Cardiac atrium fibroblast (primary cell): ENCODE measurements at places on chromosomes 7 and 10. TPM values are rescaled to one million over a fixed set of nuclear protein-coding genes. Genes with fewer than 3 reads are reported as not detected.

AEBP1 gene
- 28.5 and 75.8 TPM in 2 replicates for total RNA-seq

LDB1 gene
- 25.1 and 29.8 TPM in 2 replicates for total RNA-seq

DPP6 gene
- not detected in 2 replicates for total RNA-seq

DGKB gene
- total RNA-seq = under 0.01 TPM in 1 of 2 replicates, not detected in the other

CTAGE4 gene
- total RNA-seq = under 0.01 and 0.65 TPM in 2 replicates

HMX3 gene
- total RNA-seq = not detected in 2 replicates

SPAG6 gene
- not detected in 2 replicates for total RNA-seq

LRRC18 gene
- total RNA-seq = not detected in 2 replicates

C10orf53 gene
- total RNA-seq = not detected in 2 replicates

GPR26 gene
- not detected in 2 replicates for total RNA-seq

WAPL gene
- total RNA-seq = 19.3 and 19.7 TPM in 2 replicates

NRAP gene
- not detected in 2 replicates for total RNA-seq

PIK3AP1 gene
- total RNA-seq = not detected in 2 replicates

MOGAT3 gene
- total RNA-seq = not detected in 2 replicates

LIPJ gene
- not detected in 2 replicates for total RNA-seq

BTBD16 gene
- total RNA-seq = not detected in 2 replicates

C10orf143 gene
- total RNA-seq = 1.6 TPM in 1 of 2 replicates, not detected in the other

GIMAP1 gene
- 0.81 TPM in 1 of 2 replicates, not detected in the other for total RNA-seq

CC2D2B gene
- not detected in 2 replicates for total RNA-seq

DNAH11 gene
- total RNA-seq = under 0.01 TPM in 2 replicates

AMZ1 gene
- total RNA-seq = under 0.01 TPM in 1 of 2 replicates, not detected in the other

TFR2 gene
- 2.9 and 4.5 TPM in 2 replicates for total RNA-seq

SFRP5 gene
- 0.90 and 6.6 TPM in 2 replicates for total RNA-seq

IFRD1 gene
- 29.1 and 42.3 TPM in 2 replicates for total RNA-seq

CFAP70 gene
- total RNA-seq = 0.16 and 0.18 TPM in 2 replicates

ABCA13 gene
- total RNA-seq = not detected in 2 replicates

SSC4D gene
- total RNA-seq = 0.16 and 0.18 TPM in 2 replicates

SRRT gene
- 43.1 and 52.2 TPM in 2 replicates for total RNA-seq

CREB5 gene
- total RNA-seq = 0.90 and 1.1 TPM in 2 replicates

WNT2 gene
- not detected in 2 replicates for total RNA-seq

CLEC5A gene
- total RNA-seq = not detected in 2 replicates

CPA2 gene
- not detected in 2 replicates for total RNA-seq

CDH23 gene
- total RNA-seq = 0.18 TPM in 1 of 2 replicates, not detected in the other

CCDC146 gene
- 1.9 and 4.2 TPM in 2 replicates for total RNA-seq

TMEM213 gene
- total RNA-seq = not detected in 2 replicates

ZNHIT1 gene
- 135 and 156 TPM in 2 replicates for total RNA-seq

TMEM229A gene
- 2.1 and 3.2 TPM in 2 replicates for total RNA-seq

MPP7 gene
- 0.32 TPM in 1 of 2 replicates, not detected in the other for total RNA-seq

NEUROG3 gene
- total RNA-seq = not detected in 2 replicates

ANXA8 gene
- 0.16 and 0.54 TPM in 2 replicates for total RNA-seq

MYH16 gene
- not detected in 2 replicates for total RNA-seq

SPDYE16 gene
- total RNA-seq = not detected in 2 replicates

ADAM8 gene
- 0.32 TPM in 1 of 2 replicates, not detected in the other for total RNA-seq

DYNC1I1 gene
- total RNA-seq = 0.81 TPM in 1 of 2 replicates, not detected in the other

NME8 gene
- total RNA-seq = not detected in 2 replicates

FGFR2 gene
- 0.16 TPM in 1 of 2 replicates, not detected in the other for total RNA-seq

MKI67 gene
- 5.1 and 8.3 TPM in 2 replicates for total RNA-seq

PRSS37 gene
- total RNA-seq = not detected in 2 replicates

PLEKHS1 gene
- not detected in 2 replicates for total RNA-seq

CALCR gene
- total RNA-seq = not detected in 2 replicates

PLPP4 gene
- not detected in 2 replicates for total RNA-seq
